ENCODE measurements at places on chromosomes 12 and 14.

GRCh38 chr14:84029246-84029645 is 1500.7 kb upstream of the FLRT2 start:
- DNase-seq, result no peak

DNA sequence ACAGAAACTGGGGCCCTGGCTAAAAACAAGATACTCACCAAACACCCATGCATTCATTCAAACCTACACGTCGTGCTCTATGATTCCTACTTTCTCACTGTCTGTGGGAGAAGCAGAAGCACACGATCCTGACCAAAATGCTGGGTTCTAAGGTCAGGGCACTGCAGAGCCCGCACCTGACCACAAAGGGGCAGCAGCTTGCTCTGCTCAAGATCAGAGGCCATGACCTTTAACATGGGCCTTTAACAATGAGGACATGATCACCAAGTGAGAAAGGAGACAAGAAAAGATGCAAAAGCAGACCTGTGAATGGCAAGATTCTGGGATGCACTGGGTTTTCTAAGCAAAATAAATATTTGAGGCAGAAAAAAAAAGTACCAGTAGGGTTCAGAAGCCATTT is 40.1 kb upstream of the VPS33A start:
- no peak for DNase-seq

- no peak for DNase-seq
Measured at GRCh38 chr14:40204441-40205175, 772.4 kb upstream of the FBXO33 start.

DNA sequence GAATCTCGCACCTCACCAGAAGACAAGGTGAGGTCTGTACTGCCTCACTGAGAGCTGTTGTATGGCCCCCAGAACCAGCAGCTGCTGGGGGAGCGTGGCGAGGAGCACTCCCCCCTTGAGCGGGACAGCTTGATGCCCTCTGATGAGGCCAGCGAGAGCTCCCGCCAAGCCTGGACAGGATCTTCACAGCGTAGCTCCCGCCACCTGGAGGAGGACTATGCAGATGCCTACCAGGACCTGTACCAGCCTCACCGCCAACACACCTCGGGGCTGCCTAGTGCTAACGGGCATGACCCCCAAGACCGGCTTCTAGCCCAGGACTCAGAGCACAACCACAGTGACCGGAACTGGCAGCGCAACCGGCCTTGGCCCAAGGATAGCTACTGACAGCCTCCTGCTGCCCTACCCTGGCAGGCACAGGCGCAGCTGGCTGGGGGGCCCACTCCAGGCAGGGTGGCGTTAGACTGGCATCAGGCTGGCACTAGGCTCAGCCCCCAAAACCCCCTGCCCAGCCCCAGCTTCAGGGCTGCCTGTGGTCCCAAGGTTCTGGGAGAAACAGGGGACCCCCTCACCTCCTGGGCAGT is 9.3 kb downstream of the CACNB3 start:
- DNase-seq, result no peak

- DNase-seq, result no peak
Measured at GRCh38 chr12:6955108-6956020, 4.2 kb downstream of the PTPN6 start.

Measured in H4 (cell line).